ENCODE measurements at places on chromosomes 5 and 9.

- no peak for DNase-seq
Observed at GRCh38 chr5:73960023-73960422, 334.0 kb downstream of the ARHGEF28 start.

DNA sequence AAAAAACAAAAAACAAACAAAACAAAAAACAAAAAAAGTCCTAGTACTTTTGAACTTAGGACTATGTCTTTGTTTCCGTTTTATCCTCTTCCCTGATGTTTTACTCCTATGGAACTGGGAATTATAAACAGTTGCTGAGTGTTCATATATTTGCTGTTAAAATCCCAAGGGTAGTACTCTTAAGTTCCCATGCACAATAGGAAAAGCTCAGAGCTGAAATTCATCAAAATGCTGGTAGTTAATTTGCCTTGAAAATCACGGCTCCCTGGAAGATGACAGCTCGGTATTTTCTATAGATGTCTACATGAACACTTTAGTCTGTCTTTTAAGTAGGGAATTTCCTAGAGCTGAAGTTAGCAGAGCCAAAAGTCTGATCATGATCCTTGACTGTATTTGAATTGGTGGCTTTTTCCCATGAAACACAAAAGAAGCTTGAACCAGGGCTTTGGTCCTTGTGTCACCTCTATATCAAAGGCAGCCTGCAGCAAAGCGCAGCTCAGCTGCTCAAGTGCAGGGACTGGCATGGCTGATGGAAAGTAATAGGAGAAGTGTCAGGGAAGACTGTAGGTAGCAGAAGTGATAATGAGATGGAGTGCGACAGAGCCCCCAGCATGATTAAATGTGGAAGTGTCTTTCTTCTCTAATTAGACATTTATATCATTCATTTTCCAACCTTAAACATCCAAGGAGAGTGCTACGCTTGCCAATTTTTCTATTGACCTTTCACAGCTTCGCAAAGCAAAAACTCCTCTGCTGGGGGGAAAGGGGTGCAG lies 310.9 kb downstream of the TRIM36 start:
- no peak for DNase-seq

DNA sequence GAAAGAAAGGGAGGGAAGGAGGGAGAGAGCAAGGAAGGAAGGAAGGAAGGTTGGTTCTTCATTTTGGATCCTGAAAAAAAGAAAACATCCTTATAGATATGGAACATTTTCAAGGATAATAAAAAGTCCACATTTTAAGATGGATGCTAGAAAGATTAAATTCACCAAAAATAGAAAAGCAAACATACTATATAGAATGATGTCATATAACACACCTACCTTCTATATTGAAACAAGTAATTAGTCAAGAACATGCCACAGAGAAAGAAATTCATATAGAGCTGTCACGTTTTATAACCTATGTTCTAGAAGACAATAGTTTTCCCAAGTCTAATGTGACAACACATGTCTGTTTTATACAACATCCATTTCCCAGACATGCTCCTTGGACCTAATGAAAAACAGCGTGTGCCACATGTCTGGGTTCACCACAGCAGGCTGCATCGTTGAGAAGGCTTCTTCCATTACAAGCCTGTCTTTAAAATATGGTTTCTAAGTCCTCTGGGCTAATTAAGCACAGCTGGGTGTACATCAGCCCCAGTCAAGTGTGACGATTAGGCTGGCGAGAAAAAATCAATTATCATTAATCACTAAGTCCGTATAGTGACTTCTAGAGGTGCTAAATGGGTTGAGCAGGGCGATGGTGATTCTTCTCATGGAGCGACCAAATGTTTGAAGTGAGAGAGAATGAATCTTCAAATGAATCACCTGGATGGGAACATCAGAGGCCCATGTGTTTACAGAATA lies 301.8 kb downstream of the TLE1 start:
- DNase-seq, result no peak

- no peak for DNase-seq
Observed at GRCh38 chr5:172229904-172230303, 35.9 kb downstream of the EFCAB9 start.

DNA sequence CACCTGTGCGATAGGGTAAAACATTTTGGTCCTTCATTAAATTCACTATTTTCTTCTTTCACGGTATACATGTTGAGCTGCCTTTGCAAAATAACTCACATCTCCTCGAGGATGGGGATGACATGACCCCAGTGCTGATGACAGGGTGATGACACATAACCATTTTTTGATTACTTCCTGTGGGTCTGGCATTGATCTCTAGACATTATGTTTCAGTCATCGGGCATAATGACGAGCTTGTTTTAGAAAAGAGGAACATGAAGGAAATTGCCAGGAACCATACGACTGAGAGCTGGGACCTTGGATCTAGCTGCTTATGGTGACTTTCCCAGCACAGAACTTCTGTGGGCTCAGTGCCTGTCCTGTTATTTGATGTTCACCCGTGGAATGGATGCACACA lies 25.2 kb downstream of the COL5A1 start:
- no peak for DNase-seq

GRCh38 chr9:22119522-22120158 lies 110.5 kb upstream of the CDKN2B start:
- no peak for DNase-seq

GRCh38 chr9:94761481-94761880 lies 35.0 kb downstream of the AOPEP start:
- no peak for DNase-seq

- DNase-seq, result no peak
Observed at GRCh38 chr9:27537027-27537435, 7.4 kb upstream of the MOB3B start.

DNA sequence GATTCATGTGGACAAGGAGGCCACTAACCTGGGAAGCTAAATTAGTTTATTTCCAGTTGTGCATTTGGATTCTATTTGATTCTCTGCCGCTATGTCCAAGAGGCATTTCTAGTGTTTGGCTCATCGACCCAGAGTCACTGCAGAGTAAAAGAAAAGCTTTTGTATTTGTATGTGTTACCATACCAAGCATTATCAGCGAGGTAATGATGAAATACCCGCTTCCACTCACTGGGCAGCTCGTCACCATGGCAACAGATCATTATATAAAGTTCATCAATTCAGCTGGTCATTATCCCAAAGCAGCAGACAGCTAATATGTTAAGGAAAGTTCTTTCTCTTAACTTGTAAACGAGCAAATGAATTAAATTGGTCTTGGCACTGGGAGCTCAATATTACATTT lies 380.3 kb downstream of the SEMA5A start:
- no peak for DNase-seq

DNA sequence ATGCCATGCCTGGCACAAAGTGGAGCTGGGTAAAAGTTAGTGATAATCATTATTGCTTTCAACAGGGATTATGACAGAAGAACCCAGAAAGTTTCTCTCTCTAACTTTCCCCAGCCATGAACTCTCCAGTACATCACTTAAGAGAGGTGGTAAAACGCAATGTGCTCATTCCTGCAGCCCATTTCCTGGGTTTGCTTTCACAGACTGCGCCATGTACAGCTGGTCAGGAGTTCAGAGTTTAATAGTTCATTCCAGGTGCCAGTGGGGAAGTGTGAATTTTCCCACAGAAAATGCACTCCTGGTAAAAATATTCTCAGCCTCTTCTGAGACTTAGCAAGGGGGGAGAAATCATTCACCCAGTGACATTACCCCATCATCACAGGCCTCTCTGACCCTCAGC lies 35.5 kb downstream of the ADAM19 start:
- no peak for DNase-seq

DNA sequence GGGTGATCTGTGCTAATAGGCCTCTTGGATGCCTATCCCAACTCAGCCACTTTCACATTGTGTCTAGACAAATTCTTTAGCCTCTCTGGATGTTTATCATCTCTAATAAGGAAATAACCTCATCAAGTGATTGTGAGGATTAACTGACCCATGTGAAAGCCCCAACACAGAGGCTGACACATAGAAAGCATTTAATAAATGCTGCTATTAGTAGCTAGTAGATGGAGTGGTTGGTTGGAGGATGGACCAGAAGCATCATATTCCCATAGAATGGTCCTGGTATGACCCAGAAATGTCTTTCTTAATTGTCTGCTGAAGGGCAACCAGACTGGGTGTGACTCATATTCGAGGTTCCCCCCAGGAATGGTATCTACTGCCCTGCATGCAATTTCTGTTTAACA lies 124.4 kb downstream of the PIK3R1 start:
- no peak for DNase-seq

DNA sequence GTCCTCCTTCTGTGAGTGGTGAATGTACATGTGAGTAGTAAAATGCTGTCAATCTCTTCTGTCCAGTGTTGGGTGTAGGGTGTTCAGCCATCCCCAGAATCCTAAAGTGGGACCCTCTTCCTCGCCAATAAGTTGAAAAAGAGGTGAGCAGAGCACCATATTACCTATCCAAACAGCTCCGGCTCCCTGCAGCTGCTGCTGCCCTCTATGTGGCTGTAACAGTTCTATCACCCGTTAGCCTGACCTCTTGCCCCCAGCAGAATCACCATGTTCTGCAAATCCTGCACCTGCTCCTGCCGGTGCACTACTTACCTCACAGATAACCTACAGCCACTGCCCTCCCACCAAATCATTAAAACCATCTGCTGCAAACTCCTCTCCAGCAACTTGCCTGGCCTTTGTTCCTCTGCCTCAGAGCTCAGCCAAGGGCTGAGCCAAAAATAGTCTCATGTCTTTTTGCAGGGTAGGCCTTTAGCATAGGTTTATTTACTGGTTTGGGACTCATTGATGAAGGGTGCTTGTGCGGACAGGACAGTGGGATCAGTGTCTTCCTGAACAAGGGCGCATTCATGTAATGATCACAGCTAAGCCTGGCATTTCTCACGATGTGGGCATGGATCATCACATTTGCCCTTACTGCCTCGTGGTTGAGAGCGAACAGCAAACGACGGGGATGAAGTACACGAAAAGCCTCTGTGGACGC lies 49.6 kb upstream of the CCL21 start:
- no peak for DNase-seq

DNA sequence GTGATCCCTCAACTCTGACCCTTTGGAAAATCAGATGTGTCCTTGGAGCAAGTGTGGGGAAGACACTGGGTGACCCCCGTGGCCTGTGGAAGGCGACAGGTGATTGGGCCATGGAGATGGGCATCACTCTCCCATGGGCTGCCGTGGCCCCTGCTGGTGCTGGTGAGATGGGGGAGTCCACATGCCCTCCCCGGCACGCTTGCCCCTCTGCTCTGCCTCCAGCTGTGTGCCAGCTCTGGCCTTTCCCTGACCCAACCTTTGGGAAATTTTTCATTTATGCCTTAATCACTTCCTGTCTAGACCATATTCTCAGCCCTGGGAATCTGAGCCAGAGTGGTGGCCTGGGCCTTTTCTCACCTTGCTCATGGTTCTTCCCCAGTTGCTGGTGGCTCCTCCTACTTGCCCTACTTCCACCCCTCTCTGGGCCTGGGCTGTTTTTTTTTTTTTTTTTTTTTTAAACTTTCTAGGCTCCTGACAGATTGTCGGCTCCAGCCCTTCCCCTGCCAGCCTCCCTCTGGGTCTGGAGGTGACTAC lies 56.6 kb downstream of the RGS3 start:
- no peak for DNase-seq

GRCh38 chr5:17019324-17019723 lies 83.2 kb upstream of the MYO10 start:
- DNase-seq, result no peak

DNA sequence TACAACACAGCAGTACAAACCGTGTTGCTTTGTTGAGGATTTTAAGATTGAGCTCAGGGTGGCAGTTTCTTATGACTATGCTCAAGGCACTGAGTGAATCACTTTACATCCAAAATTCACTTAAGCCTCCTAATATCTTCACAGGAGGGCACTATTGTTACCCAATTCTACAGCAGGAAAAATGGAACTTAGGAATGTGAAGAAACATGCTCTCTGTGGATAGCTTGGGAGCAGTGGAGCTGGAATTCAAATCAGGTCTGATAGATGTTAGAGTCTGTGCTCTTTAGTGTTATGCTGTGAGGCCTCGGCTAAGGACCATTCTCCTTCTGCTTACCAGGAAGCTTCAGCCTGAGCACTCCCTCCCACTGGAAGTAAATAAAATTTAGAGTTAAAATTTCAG lies 18.7 kb upstream of the HMHB1 start:
- no peak for DNase-seq

- no peak for DNase-seq
Observed at GRCh38 chr5:95739857-95740256, 8.7 kb downstream of the RHOBTB3 start.

DNA sequence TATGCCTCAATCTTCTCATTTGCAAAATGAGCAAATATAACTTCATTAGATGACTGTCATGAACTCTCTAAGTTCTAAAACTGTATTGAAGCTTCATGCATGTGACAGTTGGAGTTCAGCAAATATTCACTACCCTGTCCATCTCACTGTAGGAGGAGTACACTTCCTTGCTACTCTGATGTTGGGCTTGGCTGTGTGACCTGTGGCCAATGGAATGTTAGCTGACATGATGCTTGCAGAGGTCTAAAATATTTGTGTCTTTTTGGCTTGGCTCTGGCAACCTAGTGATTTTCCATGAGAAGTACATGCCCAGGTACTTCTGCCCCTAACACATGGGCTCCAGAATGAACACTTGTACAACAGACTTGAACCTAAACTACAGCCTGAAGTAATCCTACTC lies 203.1 kb upstream of the ANKH start:
- no peak for DNase-seq

DNA sequence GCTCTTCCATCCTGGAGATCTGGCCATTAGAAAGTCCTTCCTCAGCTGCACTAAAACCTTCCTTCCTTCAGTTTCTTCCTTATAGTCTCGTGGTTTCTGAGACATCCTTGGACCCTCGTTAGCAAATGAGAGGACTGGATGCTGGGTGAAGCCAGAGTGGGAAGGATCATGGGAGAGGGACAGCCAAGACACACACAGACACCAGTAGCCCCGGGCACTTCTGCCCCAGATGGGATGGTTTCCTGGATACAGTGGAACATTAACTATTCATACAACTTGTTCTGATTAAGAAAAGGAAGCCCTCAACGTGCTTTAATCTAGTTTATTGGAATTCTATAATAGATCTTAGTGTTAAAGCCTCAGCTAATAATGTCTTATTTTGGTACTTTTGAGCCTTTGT lies 125.5 kb downstream of the SEC61B start:
- DNase-seq, result no peak

DNA sequence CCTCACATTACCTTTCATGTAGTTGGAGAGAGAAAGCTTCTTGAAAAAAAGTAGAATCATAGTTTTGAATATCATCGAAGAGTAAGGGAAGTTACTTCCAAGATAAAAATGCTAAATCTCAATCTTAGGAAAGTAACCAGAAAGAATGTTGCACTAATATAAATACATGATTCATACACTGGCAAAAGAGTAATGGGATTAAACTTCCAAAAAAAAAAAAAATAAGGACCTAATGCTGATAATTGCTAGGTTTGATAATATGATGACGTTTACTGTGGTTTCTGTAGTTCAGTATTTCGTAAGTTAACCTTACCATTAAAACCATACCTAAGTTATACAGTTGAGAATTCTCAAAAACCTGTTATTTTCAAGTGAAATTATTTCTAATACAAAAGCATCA lies 573.8 kb upstream of the CDH9 start:
- no peak for DNase-seq
